ENCODE measurements at places on chromosomes 2 and 18.

- DNase-seq = no peak
Measured at GRCh38 chr2:240728827-240729226, 37.2 kb downstream of the AQP12A start.

GRCh38 chr18:45008694-45009413 is 328.2 kb downstream of the SETBP1 start:
- DNase-seq = no peak

- no peak for DNase-seq
Measured at GRCh38 chr2:157725846-157726245, 97.2 kb upstream of the ACVR1C start.

GRCh38 chr2:121911036-121911435 is 155.6 kb downstream of the TSN start:
- DNase-seq = no peak

DNA sequence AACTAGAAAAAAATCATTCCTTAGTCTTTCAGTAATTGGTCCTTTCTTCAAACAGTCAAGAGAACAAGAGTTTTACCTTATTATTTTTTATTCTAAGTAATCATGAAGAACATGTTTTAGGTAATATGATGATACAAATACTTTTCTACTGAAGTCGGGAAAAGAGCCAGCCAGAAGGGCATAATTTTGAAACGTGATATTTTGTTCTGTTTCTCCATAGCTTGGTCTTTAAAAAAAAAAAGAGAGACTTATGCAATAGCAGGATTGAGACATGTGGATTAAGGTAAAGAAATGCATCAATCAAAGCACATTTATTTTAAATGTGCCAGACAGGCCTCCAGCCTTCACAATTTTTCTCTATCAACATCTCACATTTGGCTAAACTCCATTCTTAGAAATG is 1016.8 kb downstream of the CNTNAP5 start:
- DNase-seq = no peak

DNA sequence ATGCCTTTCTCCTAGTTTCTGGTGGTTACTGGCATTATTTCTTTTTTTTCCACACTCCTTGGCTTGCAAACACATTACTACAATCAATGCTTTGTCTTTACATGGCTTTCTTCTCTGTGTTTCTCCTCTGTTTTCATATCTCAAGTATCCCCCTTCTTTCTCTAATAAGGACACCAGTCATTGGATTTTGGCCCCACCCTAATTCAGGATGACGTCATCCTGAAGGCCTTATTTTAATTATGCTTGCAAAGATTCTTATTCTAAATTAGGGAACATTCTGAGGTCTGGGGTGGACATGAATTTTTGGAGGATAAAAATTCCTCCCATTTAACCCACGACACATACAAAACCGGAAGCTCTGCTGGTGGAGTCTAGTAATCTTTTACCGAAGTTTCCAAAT is 1556.6 kb downstream of the DPP10 start:
- DNase-seq = no peak

All from NCI-H524 treated with DMSO at 0.1 percent for 48 hours (cell line).